ENCODE measurements at places on chromosomes 2 and 18.

- DNase-seq, result no peak
Measured at GRCh38 chr2:44150473-44150872, 18.2 kb upstream of the PPM1B start.

GRCh38 chr2:20419007-20419576, 27.8 kb upstream of the RHOB start:
- DNase-seq, result no peak

DNA sequence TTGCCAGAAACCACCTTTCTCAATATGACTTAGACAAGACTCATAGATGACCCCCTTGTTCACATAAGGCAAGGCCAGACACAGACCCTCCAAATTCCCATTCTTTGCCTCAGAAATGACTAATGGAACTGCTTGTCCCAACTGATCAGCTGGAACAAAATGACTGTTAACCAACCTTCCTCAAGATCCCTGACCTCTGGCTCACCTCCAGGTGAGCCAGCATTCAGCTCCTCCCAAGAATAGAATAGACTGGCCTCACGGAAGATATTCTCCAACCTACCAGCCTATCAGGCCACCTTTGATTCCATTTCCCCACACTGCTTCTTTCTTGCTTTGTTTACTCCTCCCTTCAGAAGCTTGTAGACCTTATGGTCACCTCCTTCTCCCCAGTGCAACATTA, 195.7 kb upstream of the VWC2L start:
- DNase-seq, result no peak

DNA sequence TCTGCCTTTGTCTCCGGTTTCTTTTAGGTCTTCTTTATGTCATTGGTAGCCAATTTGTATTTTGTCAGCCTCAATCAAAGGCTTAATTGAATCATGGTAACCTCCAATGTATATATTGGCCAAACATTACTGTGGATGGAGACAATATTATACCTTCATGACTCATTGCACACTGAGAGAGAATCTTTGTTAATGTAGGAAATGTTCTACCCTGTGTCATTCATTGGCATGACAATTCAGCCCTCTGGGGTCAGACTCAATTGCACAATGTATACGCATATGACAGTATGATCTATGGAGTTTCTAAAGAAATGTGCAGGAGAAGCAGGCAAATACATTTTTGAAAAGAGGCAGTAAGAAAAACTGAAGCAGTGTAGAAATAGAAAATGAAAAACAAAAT, 162.6 kb downstream of the PDE11A start:
- no peak for DNase-seq

- DNase-seq, result no peak
Measured at GRCh38 chr18:31207391-31207790, 44.7 kb upstream of the DSC1 start.

- peak; percentile 14 for DNase-seq
Measured at GRCh38 chr2:110854355-110855081, 122.1 kb downstream of the ACOXL start.

- DNase-seq, result no peak
Measured at GRCh38 chr2:192947352-192947751, 752.6 kb upstream of the TMEFF2 start.

DNA sequence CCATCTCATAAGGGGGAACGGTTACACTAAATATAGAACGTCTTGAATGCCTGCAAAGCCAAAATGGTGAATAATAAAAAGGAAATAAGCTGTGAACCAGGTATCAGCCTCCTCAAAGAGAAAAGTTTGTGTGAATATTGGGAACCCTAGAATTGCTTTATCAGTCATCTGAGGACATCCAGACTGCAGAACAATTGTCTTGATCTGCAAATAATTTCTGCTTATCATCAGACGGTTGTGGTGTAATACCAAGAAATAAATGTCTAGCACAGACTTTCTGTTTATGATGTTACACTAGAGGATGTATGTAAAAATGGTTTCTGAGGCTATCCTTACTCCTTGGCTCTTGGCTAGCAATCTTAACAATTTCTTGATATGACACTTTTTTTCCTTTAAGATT, 53.5 kb upstream of the SLC25A52 start:
- no peak for DNase-seq

GRCh38 chr18:59669872-59670657, 27.2 kb downstream of the CCBE1 start:
- no peak for DNase-seq

DNA sequence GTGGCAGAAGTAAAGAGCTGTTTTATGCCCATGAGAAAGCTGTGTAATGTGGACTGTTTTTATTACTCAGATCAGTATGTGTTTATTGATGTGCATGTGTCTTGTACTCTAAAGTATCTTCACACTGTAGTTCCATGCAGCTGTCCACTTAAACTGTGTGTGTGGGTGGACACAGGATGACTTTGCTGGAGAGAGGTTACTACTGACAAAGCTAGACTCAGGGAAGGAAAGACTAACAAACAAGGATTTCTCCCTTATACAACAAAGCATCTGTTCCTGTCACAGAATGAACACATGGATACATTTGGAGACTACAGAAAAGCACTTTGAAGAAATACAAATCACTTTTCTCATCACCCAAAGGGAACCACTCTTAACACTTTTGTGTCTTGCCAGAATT, 10.0 kb downstream of the FHOD3 start:
- DNase-seq, result no peak

GRCh38 chr2:17959833-17960232, 81.4 kb downstream of the KCNS3 start:
- no peak for DNase-seq

DNA sequence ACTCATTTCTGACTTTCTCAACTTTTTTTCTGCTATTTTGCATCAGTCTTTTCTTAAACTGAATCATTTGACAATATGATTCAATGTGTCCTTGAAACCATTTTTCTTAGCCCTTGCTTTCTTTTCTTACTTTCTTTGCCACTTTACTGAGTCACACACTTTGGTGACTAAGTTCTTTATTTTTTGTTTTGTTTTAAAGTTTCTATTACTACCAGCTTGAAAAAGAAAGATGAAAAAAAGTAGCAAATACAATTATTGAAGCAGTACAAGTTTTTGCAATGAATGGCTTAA, 116.5 kb downstream of the DOCK10 start:
- DNase-seq, result no peak

DNA sequence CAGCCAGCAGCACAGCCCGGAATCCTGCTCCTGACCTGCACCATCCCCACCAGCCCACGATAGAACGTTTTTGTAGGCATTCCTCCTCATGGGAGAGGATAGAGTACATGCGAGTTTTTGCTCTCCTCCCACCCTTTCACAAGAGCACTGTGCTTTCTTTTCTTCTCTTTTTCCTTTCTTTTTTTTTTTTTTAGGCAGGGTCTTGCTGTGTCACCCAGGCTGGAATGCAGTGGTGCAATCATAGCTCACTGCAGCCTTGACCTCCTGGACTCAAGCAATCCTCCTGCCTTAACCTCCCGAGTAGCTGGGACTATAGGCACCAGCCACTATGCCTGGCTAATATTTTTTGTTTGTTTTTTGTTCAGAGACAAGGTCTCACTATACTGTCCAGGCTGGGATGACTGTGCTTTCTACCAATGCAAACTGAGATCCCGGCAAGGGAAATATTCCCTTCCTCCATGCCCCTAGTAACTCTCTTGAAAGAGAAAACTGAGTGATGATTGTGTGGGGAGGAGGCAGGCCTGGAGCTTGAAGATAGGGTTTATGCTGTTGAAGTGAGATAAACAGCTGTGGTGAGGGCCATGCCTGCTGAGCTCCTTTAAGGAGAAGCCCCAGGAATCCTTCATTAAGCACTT, 82.6 kb upstream of the TXNDC2 start:
- DNase-seq, result no peak

DNA sequence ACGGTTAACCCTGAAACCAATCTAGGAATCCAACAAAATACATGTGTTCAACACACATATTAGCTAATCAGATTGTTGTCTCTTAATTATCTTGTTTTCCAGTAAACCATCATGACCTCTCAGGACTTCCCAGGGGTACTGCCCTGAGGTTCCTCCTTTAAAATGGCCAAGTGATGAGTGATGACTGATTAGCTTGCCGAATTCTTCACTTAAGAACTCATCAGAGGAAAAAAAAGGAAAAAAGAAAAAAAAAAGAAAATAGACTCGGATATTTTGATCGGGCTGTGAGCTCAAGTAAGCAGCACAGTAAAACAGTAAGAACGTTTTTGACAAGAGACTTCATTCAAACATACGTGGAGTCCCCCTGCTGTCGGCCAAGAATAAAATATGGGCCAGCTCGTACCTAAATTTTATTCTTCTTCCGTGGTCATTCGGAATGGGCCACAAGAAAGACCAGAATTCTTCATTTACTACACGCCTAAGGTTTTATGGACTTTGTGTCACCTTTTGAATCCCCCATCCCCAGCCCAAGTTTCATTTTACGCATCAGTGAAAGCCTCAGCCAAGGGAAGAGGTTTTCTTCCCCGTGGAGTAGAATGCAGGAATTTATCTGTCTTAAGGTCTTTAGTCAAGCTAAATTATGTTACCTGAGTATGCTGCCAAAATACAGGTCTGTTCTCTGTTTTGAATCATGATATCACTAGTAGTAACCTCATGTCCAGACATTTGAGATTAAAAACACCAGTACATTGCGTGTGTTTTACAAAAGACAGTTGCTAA, 40.5 kb downstream of the COLEC12 start:
- no peak for DNase-seq

- DNase-seq, result no peak
Measured at GRCh38 chr2:98177286-98177685, 90.3 kb downstream of the VWA3B start.

DNA sequence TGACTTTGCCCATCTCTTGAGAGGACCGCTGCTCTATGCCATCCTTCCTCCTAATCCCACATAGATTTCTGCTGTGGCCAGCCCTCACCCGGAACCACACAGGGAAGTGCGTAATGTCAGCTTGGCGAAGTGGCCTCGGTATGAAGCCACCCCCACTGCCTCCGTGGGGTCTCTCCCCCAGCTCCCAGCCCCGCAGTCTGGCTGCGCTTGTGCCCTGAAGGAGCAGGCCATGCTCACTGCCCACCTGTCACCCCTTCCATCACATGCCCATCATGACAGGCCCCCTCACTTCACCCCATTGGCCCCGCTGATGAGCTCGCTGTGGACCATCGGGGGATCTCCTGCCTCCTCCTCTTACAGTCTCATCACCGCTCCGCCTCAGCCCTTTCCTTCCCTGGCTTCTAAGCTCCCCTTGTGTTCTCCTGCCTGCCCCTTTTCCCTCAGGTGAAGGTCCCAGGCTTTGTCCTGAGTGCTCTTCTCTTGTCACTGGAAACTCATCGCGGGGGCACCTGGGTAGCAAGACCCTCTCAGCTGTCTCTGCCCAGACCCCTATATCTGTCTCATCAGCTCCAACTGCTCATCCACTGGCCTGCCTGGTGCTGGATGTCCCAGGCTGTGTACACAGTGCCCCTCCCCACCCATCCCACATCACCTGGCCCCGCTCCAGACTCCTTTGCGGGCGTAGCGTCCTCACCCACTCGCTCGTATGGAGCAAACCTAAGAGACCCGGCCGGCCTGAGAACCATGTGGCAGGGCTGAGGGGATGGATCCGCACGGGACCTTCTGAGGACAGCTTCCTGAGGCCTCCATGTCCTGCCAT, 81.7 kb downstream of the GLI2 start:
- DNase-seq, result no peak

All from CD4-positive, alpha-beta T cell treated with Interleukin-4 for 1 hour (primary cell).